ENCODE measurements at places on chromosomes 1 and 21.

DNA sequence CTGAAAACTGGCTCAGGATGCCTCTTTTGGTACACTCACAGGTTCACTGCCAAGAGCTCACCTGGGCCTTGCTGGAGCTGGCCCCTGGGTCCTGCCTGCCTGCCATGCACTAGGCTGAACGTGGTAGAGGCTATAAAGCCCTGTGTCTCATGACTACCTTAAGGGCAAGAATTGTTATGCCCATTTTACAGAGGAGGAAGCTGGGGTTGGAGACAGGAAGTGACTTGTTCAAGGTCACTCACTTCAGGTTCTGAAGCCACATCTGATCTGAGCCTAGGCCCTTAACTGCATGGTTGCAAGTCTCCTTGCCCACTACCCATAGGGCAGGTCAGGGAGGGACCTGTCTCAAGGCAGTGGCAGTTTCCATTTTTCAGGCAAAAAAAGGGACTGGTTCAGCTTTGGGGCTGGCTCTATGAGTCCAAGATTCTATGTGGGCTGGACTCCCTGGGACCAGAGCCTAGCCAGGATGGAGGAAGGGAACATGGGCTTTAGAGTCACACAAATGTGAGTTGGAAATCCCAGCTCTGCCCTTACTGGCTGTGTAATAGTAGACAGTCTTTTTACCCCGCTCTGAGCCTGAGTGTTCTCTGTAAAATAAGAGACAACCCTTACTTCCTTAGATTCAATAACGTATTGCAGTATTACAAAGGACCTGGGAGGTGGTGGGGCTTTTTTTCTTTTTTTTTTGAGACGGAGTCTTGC is 7.8 kb downstream of the STK40 start:
- DNase-seq = no peak

DNA sequence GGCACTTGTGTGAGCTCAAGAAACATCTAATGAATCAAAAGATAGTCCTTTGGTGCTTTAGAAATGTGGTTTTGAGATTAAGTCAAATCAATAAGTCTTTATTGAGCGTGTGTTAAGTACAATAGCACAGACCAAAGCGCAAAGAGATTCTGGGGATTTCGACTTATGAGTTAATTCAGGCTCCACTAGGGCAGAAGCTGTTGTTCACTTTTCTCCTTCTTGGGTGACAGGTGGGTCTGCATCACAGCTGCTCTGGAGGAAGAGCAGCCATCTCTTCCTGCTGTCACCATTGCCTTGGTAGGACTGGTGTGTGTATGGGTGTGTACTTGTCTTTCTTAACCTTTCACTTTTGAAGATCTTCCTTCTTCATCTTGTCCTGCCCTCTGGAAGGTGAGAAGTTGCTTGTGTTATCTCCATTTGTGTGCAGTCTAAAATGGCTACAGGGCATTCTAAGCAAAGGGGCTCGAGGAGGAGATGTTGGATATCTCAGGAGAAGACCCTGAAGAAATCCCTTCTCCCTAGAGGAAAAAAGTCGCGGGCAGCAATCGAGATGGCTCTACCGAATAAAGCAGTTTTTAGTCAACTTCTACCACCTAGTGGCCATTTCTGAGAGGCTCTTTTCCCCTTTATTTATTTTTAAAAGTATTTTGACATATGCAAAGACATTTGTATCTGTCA is 22.9 kb upstream of the DISC1 start:
- peak; percentile 10 for DNase-seq

DNA sequence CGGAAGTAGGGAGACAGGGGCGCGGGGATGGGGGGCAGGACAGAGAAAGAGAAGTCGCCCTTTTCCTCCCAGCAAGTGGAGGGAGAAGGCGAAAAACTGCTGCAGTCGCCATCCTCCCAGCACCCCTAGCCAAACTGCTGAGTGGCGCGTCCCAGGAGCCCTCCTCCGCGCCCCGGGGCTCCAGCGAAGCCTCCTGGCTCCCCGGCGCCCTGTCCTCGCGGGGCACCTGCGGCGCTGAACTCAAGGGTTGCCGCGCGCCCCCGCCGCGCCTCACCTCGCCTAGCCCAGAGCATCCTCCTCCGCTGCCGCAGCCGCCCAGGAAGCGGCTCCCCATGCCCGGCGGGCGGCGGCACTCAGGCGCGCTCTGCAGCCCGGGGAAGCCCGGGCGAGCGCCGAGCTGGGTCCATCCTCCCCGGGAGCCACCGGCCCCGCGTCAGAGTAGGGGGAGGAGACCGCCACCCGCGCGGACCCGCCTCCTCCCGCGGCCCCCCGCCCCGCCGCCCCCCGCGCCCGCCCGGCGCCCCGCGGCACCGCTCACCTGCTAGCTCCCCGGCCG is at the start of gene DAB1:
TSS of gene DAB1 (minus strand) at position 405 of the 556 bp plus-strand sequence. CDS start 133,030 bp downstream, outside the sequence.
- DNase-seq = no peak

- DNase-seq = no peak
Observed at GRCh38 chr1:94912263-94913184, 14.4 kb downstream of the CNN3 start.

GRCh38 chr21:33042812-33043211 is 17.1 kb downstream of the OLIG2 start:
- DNase-seq = no peak

GRCh38 chr1:29197590-29197924 is 15.9 kb upstream of the SRSF4 start:
- no peak for DNase-seq

- no peak for DNase-seq
Observed at GRCh38 chr1:100835866-100836842, 58.5 kb downstream of the EXTL2 start.

GRCh38 chr1:31203215-31203614 is 36.5 kb downstream of the NKAIN1 start:
- no peak for DNase-seq

Measured in stimulated activated CD4-positive, alpha-beta T cell treated with anti-CD3 and anti-CD28 coated beads, Interleukin-15, amount 100 ng/mL, for 1 hour (primary cell).